NCI-H1105 (cell line): ENCODE measurements at places on chromosomes 2 and 18.

- DNase-seq = peak; percentile 99
Measured at GRCh38 chr18:48293954-48294898, 115.0 kb downstream of the ZBTB7C start.

DNA sequence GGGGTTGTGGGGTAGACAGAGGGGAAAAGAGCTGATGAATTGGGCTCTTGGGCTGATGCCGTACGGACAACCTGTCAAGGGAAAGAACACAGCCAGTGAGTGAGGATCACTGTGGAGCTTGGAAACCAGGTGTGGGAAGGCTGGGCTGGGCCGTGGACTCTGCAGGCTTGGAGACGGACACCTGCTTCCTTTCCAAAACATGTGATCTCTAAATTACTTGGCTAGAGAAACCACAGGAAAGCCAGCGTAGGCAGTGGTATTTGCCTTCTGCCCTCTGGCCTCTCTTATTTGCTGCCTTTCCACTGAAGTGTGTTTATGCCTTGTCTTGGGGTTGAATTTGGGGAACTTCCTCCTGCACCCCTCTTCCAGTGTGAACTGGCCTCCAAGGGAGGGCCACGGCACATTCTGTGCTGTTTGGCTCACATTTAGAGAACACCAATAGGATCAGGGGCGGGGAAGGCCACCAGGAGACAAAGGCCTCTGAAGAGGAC lies 267.7 kb downstream of the PRKCE start:
- peak; percentile 86 for DNase-seq

- DNase-seq = peak; percentile 71
Measured at GRCh38 chr2:158255257-158255656, 153.6 kb downstream of the UPP2 start.

- no peak for DNase-seq
Measured at GRCh38 chr2:19863303-19864041, 38.3 kb downstream of the TTC32 start.

GRCh38 chr2:105880637-105881036 lies 135.9 kb downstream of the NCK2 start:
- DNase-seq = no peak

- DNase-seq = no peak
Measured at GRCh38 chr18:75129717-75130477, 79.0 kb downstream of the PTGR3 start.

DNA sequence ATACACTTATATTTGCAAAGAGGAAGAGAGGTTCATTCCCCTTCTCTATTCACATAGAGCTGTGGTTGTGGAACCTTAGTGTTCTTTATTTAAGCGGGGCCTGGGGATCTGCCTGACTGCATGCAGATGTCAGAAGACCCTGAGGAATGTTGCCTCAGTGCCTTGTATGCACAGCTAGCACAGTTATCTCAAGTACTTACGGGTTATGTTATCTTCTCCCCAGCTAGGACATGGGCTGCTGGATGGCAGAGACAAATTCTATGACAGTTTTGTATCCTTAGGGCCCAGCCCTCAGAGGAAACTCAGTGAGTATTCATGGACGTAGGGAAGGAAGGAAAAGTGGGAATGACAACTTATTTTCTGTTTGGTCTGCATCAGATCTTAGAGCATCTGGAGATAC lies 37.7 kb upstream of the RTN4 start:
- DNase-seq = no peak

DNA sequence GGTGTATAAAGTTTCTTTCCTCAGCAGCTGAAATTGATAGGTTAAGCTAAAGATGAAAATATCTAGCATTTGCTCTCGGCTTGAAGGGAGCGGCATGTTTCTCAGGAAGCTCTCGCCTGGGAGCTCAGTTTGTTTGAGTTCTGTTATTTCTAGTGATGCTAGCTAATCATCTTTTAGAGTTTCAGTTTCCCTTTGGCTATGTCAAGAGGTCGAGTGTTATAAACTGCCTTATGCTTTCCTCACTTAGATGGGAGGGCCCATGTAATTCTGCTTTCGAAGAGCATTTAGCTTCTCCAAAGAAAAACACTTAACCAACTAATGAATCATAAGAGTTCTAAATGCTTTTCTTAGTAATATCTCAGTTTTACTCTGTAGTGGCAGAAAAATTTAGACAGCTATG lies 33.6 kb downstream of the PLCL1 start:
- DNase-seq = no peak

- DNase-seq = no peak
Measured at GRCh38 chr2:118661179-118661578, 186.3 kb downstream of the EN1 start.

DNA sequence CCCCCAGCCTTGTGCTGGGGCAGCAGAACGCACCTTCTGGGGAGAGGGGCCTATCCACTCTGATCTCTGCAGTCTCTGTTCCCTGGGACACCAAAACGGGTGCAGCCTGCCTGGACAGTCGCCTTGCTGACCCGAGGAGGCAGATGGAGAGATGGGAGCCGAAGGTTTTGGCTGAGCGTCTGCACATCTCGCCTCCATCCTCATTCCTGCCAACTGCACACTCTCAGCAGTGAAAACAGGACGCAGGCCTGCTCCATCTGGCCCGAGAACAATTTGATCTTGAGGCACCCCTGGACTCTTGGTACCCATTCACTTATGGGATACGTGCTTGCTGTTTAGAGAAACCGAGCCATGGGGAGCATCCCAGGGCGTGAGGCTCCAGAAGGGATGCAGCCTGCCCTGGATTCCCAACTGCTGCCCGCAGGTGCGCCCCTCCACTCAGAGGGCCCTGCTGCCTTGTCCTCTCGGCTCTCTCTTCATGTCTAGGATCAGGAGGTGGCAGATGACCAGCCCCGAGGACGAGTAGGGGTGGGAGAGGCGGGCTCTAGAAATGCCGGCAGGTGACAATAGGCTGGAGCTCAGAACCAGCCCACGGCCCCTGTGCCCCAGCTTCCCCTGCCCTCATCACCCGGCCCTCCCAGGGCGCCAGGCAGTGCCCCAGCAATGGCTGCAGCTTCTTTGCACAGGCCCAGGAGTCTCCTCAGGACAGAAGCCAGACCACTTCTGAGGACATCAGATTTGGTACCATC lies 9.1 kb upstream of the SEMA4C start:
- no peak for DNase-seq

GRCh38 chr2:74532222-74532621 lies 2.5 kb downstream of the HTRA2 start:
- DNase-seq = no peak

GRCh38 chr2:86393521-86394491 lies 47.4 kb upstream of the KDM3A start:
- no peak for DNase-seq

- DNase-seq = peak; percentile 38
Measured at GRCh38 chr2:109676346-109676902, 62.3 kb downstream of the SOWAHC start.

- DNase-seq = no peak
Measured at GRCh38 chr2:207150284-207150683, 15.5 kb downstream of the KLF7 start.

DNA sequence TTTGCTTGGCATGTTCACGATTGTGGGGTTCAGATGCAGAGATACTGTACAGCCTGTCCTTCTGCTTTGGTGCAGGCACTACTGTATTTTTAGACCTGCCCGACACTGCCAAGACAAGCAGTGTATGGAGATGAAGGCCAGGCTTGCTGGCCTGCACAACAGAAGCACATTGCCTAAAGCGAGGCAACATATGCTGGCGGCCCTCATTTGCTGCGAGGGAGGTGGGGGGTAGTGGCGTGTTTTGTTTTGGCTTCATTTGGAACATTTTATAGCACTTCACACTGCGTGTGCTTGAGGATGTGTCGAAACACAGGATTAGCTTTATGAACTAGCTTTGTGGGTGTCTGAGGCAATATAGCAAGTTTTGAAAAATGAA lies 27.0 kb downstream of the TMEM182 start:
- no peak for DNase-seq

- DNase-seq = no peak
Measured at GRCh38 chr2:65024149-65024829, 31.9 kb upstream of the CEP68 start.

DNA sequence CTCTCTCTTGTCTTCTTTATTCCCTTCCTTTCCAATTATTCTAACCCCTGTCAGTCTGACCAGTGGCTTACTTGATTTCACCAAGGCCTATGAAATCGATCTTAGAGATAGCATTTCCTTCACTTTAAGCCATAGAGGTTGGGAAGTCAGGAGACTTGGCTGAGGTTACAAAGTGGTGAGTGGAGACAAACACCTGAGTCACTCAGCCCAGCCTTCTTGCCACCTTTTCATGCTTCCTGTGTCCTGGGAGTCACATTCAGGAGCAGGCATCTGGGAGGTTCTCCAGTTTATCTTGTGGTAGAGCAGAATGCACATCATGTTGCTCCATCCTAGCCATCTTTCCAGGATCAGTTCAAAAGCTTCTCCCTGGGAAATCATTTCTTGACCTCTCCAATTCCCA lies 59.1 kb downstream of the VSNL1 start:
- no peak for DNase-seq

GRCh38 chr2:144180131-144180530 lies 339.8 kb downstream of the ZEB2 start:
- no peak for DNase-seq

DNA sequence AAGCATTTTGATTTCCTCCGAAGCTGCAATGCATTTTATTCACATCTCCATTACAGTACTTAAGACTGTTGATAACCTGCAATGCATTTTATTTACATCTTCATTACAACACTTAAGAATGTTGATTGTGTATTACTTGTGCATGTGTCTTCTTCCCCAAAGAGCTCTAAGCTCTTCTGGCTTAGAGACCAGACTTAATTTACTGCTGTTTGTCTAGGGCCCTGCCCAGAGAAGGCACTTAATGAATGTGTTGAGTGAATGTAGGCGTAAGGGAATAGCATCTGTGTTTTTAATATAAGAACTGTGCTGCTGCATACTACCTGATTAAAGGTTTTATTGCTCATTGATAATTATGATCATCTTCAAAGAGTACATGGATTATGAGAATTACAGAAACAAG lies 295.6 kb downstream of the ZNF385B start:
- DNase-seq = no peak

GRCh38 chr18:3051718-3052410 lies 38.9 kb upstream of the LPIN2 start:
- DNase-seq = no peak

- no peak for DNase-seq
Measured at GRCh38 chr18:62458346-62458745, 64.5 kb upstream of the ZCCHC2 start.

DNA sequence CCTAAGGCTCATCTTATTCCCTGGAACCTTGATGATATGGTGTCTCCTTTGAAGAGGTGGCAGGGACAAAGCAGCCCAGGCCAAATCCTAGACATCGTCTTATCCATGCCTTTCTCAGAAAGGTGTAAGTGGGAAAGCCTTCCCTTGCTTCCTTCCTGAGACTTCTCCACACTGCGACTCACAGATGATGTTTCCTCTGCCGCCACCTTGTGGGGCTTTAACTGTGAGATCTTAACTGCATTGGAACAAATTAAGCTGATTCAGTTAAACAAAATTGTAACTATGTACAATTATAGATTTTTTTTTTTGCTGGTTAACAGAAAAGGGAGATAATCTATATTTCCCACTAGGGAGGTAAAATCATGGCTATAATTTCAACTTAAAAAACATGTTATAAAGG lies 10.0 kb upstream of the GCA start:
- no peak for DNase-seq

DNA sequence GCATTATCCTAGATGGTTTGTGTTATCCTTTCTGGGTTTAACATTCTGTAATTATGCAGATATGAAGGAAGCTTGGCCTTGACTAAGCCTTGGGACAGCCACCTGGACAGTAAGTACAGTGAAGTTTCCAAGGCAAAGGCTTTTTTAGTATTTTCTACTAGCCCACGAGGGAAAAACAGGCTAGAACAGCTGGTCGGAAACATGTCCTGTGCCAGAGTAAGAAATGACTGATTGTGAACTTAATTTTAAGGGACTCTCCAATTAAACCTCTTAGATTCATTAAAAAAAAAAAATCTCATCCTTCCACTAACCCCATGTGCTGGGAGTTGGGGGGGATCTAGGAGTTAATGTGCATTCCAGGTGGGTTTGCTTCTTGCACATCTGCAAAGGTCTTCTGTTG lies 720.8 kb downstream of the SLC4A3 start:
- no peak for DNase-seq

- no peak for DNase-seq
Measured at GRCh38 chr2:178800510-178800909, 6.7 kb downstream of the TTN start.

- no peak for DNase-seq
Measured at GRCh38 chr2:26299471-26300101, 46.4 kb upstream of the SELENOI start.
